ENCODE measurements at places on chromosomes 6 and 20.

DNA sequence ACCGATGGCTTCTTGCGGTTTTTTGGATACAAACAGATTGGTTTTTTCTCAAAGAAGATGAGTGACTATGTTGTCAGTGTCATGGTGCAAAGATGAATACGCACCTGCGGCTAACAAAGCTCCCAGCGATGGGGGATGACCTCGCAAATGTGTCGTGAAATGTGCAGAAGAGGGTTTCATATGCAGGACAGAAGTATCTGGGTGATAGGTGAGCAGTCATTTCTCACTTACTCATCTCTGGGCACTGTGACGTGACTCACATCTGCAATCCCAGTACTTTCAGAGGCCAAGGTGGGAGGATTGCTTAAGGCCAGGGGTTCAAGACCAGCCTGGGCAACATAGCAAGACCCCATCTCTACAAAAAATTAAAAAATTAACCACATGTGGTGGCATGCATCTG is 216.3 kb downstream of the ERMARD start:
- DNase-seq: no peak

- no peak for DNase-seq
Measured at GRCh38 chr6:141123049-141123448, 1009.7 kb upstream of the GJE1 start.

GRCh38 chr20:62429455-62430310 is 2.3 kb upstream of the RBBP8NL start:
- no peak for DNase-seq

DNA sequence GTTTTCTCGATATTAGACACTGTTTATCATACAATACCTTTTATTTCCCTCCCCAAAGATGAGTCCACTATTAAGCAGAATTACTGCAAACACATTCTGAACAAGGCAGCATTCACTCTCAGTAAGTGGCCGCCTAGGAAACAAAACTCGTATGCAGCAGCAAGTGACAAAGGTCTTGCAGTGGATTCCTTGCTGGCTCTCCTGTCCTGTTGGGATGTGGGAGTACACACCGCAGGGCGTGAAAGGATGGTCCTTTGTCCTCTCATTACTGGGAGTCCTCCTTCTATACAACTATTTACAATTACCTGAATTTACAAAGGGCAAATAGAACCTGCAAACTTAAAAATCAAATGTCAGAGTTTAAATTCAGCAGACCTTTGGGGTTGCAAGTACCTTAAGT is 16.1 kb downstream of the CTCFL start:
- no peak for DNase-seq

DNA sequence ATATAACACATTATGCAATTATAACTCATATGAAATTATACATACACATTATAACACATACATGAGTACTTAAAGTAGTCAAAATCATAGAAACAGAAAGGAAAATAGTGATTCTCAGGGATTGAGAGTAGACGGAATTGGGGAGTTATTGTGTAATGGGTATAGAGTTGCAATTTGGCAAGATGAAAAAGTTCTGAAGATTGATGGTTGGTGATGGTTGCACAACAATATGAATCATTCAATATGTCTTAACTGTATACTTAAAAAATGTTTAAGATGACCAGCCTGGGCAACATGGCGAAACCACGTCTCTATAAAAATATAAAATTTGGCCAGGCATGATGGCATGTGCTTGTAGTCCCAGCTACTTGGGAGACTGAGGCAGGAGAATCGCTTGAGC is 372.7 kb downstream of the CDKAL1 start:
- DNase-seq: peak; percentile 92

- DNase-seq: peak; percentile 32
Measured at GRCh38 chr6:82208913-82209312, 38.6 kb downstream of the IBTK start.
